ENCODE measurements at places on chromosomes 1 and 21.

DNA sequence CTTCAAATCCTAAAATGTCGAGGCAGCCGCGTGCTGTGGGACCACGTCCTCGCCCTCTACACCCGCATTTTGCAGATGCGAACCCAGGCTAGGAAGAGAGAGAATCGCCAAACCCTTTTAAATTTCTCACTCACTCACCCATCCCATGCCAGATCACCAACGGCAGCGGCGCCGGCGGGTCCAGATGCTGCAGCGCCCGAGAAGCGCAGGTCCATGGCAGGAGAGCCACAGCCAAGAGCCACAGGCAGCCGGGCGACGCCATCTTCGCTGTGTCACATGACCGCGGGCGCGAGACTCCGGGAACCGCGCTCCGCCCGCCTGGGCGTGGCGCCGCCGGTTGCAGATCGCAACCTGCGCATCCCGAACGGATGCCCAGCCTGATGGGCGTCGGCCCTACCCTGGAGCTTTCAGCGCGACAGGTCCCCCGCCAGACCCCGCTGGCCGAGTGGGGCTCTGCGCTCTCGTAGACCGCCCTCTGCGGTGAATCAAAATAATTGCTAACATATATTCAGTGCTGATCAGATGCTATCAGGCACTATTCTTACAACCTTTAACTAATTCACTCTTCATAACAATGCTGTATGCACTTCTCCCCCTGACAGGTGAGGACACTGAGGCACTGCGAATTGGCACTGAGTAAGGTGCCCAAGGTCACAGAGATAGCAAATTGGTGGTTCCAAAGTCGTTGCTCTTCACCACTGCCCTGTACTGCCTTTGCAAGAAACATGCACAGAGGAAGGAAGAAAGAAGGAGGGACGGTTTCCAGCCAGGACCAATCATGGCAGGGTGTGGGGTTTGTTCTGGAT is at the start of gene PPT1:
PPT1 (minus strand) TSS at position 276 of the 806 bp plus-strand sequence; CDS start at position 262, 14 bp downstream.
- peak; percentile 73 for DNase-seq

DNA sequence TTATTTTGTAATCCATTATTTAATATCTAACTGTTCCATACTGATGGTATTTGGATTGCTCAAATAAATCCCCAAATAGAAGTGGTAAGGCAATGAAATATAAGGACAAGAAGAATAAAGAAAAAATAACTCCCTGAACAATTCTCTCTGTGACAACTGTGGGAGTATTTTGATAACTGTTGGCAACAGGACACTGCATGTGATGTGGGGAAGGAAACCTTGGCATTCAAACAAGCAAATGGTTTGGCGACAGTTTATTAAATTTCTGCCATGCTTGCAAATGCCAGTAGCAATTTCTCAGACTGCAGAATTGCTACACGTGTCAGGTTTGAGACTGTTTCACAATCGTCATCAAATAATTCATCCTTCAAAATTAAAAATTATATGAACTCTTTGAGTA is 8.6 kb upstream of the MRPL39 start:
- no peak for DNase-seq

DNA sequence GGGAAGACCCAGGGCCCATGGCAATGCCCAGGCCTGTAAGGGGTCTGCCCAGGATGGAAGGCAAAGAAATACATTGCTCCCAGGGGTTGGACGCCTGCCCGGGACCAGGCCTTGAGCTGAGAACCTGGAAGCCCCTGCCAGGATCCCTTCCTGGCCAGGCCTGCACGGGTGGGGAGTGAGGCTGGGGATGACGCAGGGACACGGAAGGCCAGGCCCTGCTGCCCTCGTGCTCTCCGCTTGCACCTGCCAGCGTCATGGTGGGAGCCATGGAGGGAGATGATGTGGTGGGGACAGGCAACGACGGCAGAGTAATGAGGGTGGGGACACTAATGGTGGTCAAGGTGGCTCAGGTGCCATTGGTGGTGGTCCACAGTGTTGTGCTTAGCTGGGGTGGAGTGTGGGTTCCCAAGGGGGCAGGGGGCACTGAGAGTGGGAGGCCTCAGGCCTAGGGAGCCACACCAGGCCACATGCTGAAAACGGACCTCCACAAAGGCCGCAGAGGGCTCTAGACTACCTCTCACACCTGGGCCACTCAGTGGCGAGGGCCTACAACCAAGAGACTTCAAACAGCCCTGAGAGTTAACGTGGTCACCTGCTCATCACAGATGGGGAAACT is 4.3 kb downstream of the HES3 start:
- DNase-seq, result no peak

- no peak for DNase-seq
Observed at GRCh38 chr1:180720753-180721152, 88.9 kb downstream of the XPR1 start.

DNA sequence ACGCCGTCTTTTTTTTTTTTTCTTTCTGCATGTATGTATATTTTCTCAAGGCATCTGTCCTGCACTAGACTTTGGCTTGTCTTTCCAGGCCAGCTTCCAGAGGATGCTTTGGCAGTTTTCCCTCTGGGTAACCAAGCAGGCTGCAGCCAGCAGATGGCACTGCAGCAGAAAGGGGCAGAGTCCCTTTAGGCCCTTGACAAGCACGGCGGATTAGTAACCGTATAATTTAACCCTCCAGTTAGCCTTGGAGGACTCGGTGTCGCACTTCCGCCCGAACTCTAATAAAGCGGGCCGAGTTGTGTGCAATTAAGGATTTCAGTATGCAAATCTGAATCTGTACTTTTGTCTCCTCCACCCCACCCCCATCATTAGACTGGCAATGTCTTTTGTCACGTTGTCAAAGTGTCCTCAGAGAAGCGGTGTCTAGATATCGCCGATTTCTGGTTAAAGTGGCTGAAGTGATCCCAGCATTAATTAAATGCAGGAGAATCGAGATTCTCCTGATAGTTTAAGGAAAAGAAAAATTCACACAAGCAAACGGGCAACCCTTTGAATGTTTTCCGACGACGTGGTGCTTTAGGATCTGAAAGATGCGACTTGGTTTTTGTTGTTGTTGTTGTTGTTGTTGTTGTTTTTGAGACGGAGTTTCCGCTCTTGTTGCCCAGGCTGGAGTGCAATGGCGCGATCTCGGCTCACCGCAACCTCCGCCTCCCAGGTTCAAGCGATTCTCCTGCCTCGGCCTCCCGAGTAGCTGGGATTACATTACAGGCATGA is 1.1 kb upstream of the TMEM167B start:
- DNase-seq, result peak; percentile 41

Measured in CD4-positive, alpha-beta T cell treated with Interleukin-4 for 4 hours (primary cell).